Adipocyte (in vitro differentiated cells): ENCODE measurements at places on chromosomes 16 and 17.

- no peak for DNase-seq
Observed at GRCh38 chr17:983921-984320, 4.3 kb upstream of the NXN start.

GRCh38 chr16:56298948-56299596 lies 107.8 kb downstream of the GNAO1 start:
- no peak for DNase-seq

DNA sequence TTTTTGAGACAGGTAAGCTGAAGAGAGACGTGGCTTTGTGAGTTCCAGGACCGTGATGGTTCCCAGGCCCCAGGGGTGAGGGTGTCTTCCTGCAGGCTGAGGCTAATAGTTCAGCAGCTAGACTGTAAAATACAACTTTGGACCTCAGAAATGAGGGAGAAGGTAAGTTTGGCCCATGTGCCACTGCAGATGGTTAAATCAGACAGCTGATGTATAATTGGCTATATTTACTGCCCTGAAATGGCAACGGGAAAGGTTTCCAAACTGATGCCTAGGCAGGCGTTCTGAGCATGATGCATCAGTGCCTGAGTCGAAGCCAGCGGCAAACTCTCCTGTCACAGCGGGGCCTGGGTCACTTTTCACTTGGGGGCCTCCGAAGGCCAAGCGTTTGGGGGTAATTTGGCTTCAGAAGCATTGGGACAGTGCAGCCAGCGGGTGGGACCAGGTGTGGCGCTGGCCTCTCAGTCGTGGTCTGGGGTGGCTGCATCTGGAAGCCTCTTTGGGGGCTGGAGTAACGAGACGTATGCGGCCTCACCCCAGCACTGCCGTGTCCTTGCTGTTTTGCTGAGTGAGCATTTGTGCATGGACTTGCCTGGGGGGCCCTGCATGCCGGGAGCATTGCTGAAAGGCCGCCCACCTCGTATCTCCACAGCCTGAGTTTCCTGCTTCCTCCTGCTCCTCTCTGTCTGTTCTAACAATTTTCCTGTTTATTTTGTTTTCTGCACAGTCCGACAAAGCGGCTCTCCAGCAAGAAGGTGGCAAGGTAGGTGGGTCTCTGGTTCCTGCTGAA lies 31.2 kb upstream of the CAPN15 start:
- DNase-seq: no peak

- DNase-seq: no peak
Observed at GRCh38 chr17:82372249-82373071, 895 bp downstream of the UTS2R start.

DNA sequence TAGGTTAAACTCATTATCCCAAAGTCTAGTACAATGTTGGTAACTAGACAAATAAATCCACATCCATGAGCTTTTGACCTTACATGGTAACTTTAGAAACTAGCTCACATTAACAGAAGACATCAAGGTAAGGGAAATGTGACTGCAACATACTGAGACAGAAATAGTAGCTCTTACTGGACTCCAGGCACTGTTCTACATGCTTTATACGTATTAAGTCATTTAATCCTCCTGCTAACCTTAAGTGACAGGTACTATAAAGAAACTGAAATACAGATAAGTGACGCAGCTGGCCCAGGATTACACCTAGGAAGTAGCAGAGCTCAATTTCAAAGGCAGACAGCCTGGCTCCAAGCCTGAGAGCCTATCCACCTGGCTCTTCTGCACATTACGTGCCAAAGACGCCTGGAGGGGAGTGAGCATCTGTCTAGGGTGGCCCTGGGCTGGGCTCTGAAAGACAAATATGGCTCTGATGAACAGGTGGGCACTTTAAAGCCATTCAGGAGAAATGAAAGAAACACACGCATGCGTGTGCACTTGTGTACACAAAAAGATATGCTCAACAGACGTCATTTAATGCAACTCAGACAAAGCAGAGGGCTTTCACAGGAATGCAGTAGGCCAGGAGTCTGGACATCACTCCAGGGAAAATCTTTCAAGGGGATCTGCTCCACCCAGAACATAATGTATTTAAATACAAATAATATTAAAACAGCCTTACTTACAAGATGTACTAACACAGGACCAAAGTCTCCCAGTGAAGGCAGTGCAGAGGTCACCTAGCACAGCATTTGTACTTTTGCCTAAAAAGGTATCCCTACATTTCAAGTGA lies 4.4 kb downstream of the ZC3H7A start:
- no peak for DNase-seq

- DNase-seq: peak; percentile 84
Observed at GRCh38 chr17:50634224-50634914, at the start of gene ABCC3. Gene ABCC3 (plus strand): TSS chr17:50634881. CDS start chr17:50634937, 56 bp downstream.

- peak; percentile 75 for DNase-seq
Observed at GRCh38 chr16:57185446-57185944, 344 bp downstream of the PSME3IP1 start.

DNA sequence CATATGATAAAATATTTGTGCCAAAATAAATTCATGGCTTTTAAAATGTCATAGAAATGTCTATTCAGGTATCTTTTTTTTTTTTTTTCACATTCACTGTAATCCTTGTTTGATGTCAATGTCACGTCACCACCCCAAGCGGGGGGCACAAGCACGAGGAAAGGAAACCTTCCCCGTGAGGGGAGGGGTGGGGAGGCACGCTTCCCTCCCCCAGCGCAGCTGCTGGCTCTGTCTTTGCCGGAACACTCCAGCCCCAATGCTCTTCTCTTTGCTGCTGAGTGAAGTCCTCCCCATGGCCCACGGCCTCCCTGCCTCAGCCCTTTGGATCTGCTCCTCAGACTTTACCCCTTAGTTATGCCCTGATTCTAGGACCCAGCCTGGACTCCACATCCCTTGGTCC lies 1.5 kb downstream of the SLC35G3 start:
- DNase-seq: no peak

GRCh38 chr17:79042421-79043190 lies 18.6 kb downstream of the C1QTNF1 start:
- peak; percentile 63 for DNase-seq

DNA sequence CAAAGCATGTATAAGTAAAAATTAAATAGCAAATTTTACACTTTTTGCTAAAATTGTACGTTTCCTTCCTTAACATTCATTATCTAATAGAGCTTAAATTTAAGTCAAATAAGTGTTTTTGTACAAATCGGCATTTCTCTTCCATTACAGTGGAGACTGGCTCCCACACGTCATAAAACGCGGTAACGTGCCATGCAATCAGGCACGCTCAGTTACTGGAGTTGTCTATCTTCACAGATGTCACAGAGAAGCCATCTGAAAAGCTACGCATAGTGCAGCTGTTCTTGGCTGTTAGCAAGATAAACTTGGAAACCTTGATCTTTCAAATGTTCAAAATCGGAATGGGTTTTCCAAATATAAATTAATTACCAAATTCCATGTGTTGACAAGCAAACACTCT lies 165.3 kb downstream of the STX8 start:
- DNase-seq: no peak

DNA sequence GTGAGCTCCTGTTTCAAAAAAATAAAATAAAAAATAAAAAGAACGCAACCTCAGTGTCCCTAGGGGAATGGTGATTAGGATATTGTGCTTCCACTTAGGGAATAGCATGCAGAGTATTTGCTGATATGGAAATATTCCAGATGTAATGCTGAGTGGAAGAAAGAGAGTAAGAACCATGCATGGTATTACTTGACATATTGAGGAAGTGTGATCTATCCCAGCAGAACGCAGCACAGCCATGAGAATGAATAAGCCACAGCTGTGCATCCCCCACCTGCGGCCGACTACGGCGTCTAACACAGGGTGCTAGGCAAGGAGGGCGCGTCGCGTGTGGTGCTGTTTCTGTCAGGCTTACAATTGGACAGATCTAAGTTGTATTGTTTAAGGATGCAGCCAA lies 49.5 kb downstream of the FOXK2 start:
- DNase-seq: no peak

GRCh38 chr16:11334831-11335404 lies 10.3 kb upstream of the RMI2 start:
- no peak for DNase-seq

DNA sequence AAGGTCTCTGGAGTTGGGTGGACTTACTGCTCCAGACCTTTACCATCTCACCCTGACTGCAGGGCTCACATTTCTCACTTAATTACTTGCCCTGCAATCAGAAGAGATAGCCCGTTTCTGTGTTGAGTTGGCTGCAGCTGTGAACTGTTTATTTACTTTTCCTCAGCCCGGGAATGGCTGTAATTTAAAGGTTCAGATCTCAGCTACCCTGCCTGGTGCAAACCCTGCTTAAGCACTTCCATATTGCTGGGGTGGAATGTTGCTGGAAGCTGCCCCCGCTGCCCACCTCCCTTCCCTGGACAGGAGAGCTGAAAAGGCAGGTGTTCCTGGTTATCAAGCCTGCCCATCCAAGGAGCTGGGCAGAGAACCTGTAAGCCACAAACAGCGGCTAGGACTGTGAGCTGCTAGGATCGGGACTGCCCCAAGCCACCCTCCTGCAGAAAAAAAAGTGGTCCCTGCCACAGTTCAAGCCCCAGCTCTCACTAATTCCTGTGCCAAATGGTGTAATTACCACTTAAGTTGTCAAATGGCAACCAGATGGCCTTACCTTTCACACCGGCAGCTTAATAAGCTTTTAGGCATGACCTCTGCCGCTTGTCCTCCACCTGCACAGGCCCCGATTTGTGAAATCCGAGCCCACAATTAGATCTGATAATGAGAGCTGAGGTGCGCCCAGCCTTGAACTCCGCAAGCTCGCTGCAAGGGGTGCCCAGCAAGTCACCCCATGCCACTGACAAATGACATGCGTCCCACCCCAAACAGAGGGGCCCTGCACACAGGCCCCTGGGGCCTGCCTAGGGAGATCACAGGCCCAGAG lies 269.8 kb downstream of the C16orf95 start:
- DNase-seq: peak; percentile 37

GRCh38 chr17:17684906-17685774 lies 3.9 kb downstream of the RAI1 start:
- DNase-seq: peak; percentile 35

GRCh38 chr16:87583453-87584131 lies 18.7 kb upstream of the JPH3 start:
- no peak for DNase-seq

DNA sequence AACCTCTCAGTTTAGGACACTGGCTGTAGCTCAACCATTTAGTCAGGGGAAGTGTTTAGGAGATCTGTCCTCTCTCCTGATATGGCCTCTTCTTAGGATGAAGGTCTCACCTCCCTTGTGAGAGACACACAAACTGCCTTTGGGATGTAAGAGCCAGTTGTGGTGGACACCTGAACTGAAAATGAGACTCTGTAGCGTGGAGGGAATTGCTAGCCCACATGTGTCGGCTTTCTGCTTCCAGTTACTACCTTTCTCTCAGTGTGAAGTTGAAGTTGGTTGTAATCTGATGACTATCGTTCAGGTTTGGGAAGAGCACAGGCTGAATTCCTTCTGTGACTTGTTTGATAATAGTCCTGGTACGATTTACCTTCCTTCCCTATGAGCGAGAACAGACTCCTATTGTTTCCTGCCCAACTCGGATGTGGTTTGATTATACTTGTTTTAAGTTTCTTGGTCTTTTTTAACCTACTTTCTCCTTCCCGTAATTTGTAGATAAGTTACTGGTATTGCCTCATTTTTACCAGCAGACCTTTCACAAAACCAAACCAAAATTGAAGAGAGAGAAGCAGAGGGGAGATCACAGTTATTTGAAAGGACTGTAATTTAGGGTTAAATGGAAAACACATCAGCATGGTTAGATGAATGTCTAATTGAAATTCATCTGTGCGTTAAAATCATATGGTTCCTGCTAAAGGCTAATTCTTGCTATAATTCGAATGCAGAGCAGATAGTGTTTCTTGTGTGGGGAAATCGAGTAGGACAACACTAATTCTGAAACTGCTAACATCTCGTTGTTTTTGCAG lies 43.2 kb downstream of the CLEC16A start:
- DNase-seq: no peak

GRCh38 chr16:55133654-55134053 lies 190.3 kb upstream of the IRX6 start:
- no peak for DNase-seq

DNA sequence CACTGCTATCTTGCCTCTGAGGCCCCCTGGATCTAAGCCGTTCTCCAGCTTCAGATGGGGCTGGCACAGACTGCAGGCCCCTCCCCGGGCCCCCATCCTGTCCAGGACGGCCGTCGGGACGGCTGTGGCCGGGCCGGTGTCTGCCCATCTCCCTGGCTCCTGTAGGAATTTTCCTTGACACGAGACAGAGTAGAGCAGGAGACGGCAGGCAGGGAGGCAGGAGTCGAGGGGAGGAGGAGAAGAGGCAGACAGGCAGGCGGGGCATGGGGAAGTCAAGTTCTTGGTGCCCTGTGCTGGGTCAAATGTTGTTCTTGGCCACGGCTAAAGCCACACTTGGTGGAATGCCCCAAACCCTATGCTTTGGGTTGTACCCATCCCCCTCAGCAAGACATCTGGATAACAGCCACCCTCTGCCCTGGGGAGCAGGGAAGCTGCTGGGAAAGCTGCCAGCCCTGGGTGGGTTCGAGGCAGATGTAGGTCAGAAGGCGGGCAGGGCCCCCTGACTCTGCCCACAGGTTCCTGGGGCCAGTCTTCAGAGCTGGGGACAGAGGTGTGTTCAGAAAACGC lies 4.0 kb downstream of the C1QTNF1 start:
- peak; percentile 55 for DNase-seq

DNA sequence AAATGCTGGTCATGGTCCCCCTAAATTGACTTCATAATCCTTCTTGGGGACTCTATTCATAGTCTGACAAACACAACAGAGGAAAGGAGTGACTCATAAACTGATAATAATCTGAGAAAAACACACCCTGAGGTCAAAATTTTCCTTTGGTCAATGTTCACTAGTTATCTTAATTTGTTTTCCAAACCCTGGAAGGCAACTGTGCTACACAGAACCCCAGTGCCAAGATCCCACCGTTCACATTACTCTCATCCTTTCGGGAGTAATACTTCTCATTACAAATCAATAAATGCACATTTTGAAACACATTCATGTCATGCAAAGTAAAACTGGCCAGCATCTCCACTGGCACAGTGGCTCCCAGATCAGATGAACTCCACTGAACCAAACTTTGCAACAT lies 23.2 kb downstream of the COIL start:
- DNase-seq: peak; percentile 16
